Cerebellar nuclear complex (tissue), 1 donor: ENCODE measurements at places on chromosomes 12 and 14.

GRCh38 chr14:95690815-95691214 lies 4.6 kb downstream of the TCL1B start:
- DNase-seq, result no peak

DNA sequence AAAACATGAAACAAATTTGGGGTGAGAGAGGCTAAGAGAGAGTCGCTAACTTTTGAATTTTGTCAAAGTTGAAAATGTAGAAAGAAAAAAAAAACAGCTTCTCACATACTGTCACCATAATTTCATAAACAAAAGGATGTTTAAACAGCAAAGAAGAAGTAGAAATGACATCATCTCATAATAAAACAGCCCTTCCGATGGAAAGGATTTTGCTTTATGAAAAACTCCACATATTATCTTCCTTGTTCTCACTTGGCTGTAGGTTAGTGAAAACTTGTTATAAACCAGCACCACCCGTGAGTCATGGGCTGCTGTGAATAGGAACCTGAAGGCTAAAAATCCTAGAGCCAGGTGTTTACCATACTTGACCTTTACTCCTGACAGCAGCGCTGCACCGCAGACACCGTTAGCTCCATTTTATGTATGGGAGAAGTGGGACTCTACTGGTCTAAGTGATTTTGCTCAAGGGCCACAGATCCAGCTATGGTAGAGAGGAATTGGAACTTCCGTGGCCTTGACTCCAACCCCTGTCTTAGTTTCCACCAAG lies 63.0 kb upstream of the VRK1 start:
- no peak for DNase-seq

GRCh38 chr12:24728366-24728765 lies 220.5 kb downstream of the BCAT1 start:
- DNase-seq, result no peak

DNA sequence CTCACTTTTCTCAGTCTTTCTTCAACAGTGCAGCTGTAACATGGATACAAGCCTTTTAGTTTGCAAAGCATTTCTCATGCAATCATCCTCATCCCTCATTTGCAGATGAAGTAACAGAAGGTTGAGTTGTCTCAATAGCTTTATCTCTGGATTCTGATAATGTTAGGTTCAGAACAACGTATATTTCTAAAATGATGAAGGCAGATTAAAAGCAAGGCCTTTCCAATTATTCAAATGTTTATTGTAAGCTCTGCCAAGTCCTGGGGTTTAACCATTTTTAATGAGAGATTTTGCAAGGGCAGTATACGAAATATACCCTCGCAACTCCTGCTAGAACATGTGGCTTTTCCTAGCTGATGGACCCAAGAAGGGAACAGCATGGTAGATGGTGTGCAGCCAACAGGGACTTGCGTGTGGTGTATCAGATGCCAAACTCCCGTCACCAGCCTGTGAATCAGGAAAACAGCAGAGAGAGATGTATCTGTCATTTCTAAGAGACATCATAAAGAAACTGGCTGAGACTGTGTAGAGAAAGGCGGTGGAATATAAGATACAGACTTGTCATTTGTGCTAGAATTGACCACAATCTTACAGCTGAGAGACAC lies 319.7 kb downstream of the MED13L start:
- DNase-seq, result no peak

GRCh38 chr14:64640839-64641238 lies 63.4 kb upstream of the PLEKHG3 start:
- DNase-seq, result no peak

DNA sequence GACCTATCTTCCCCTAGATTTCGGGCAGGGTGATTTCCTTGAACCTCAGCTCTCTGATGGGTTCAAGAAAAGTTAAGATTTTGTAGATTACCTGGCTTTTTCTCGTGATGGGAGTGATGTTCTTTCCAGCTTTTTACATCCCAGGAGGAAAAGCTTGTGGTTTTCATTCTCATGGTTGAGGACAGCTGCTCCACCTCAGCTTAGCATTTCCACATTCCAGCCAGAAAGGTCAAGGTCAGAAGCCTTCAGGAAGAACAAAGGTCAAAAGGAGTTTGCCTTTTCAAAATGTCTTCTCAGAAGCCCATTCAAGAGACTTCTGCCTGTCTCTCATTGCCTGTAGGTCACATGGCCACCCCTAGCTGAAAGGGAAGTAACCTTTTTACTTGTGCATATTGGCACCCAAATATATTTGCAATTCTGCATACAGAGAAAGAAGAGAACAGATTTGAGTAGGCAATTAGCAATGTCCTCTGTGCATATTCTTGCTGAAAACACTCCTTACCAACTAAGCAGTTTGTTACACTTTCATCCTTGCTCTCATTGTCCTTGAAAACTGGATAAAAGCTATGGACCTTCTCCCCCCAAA lies 6.6 kb upstream of the ADGRD1 start:
- DNase-seq, result no peak

DNA sequence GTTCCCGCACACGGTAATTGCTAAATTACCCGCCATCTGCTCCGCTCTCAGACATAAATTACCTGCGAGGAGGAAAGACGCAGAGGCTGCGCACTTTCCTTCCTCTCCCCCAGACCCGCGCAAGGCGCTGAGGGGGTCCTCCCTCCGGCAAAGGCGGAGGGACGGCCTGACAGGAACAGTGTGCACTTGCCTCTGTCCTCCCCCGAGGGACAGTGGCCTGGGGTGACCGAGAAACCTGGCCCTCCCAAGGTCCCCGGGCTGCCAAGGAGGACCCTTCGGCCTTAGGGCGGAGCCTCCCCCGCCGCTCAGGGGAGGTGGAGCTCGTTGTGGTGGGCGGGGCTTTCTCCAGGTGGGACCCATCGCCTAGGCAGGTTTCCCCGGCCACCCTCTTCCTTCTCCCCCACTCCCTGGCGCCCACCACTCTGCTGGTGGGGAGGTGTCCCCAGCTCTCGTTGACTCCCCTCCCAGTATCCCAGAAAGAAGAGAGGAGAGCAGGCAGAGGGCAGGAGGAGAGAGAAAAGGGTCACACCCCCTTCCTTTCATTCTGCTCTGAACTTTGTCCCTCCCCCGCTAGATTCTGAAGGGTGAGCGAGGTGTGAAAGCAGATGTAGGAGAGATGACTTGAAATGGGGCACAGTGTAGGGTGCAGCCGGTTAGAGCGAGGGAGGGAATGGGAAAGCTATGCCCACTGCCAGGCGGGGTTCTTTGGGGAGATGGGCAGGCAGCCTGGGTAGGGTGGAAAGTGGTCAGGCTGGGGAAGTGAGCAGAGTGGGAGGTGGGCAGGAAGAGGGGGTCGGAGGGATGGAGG lies 11.4 kb upstream of the CALCOCO1 start:
- DNase-seq, result no peak

DNA sequence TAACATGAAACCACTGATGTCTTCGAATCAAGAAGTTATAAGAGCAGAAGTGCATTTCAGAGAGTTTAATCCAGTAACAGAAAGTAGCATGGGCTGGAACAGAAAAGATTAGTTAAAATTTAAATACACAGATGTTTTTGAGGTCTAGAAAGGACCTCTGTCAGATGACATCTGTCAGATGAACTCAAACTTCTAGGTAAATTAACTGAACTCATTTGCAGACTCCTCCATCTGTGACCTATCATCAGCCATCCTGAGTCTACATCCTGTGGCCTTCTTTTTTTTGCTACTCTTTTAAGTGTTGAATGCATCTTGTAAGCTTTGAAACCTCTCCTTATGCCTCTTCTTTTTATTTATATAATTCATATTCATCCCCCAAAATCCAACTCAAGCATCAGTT lies 53.3 kb downstream of the C2CD5 start:
- DNase-seq, result no peak

- DNase-seq, result no peak
Observed at GRCh38 chr14:34113991-34114390, 163.1 kb upstream of the EGLN3 start.

GRCh38 chr12:130218682-130219081 lies 56.4 kb downstream of the FZD10 start:
- no peak for DNase-seq

DNA sequence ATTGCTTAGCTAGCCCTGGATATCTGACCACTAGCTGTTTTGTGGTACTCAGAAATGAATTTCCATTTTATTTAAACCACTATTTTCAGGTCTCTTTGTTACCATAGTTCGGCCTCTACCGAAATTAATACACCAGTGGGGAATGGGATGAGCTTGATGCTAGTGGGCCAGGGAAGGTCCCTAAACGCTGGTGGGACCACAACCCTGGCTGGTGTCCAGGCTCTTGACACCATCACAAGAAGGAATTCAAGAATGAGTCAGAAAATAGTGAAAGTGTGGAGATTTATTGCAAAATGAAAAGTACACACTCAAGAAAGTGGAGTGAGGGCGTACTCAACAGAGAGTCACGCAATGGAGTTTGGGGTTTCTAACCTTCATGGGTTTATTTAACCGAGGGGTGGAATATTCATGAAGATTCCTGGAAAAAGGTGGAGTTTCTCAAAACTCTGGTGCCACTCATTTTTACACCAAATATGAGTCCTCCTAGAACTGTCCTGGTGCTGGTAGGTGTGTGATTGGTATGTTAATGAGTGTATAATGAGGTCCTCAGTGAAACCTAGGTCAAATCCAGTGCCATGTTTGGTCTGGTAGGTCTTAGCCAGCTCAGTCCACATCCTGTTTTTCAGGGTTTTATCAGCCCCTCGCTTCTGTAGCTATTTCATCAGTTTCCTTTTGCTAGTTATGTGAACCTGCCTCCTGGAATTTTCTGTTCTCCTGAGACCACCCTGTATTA lies 38.9 kb upstream of the LRP6 start:
- no peak for DNase-seq

DNA sequence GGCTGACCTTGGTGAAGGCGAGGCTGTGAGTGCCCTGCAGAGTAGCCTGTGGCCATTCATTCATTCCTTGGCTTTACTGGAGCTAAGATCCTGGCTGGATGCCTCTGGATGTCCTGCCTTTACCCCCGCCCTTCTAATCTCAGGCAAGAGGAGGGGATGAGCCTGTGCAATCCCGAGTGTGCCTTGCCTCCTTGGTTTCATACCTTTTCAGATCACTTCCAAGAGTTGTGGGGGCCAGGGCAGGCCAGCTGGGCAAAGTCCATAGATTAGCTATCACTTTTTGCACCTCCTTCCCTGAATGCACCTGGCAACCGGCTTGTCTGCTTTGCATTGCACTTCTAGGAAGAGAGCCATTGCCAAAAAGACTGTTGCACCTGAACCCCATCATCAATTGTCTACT lies 1.5 kb downstream of the VRTN start:
- DNase-seq, result no peak
